ENCODE measurements at places on chromosomes 6 and 20.

- DNase-seq, result no peak
These were observed 32.0 kb upstream of the SPTLC3 start for GRCh38 chr20:12976720-12977309.

GRCh38 chr20:59576216-59576953 lies 28.0 kb upstream of the PHACTR3 start:
- DNase-seq, result no peak

GRCh38 chr6:15352220-15352619 lies 106.4 kb downstream of the JARID2 start:
- no peak for DNase-seq

GRCh38 chr6:163413345-163414116 lies 987 bp upstream of the QKI start:
- peak; percentile 94 for DNase-seq

DNA sequence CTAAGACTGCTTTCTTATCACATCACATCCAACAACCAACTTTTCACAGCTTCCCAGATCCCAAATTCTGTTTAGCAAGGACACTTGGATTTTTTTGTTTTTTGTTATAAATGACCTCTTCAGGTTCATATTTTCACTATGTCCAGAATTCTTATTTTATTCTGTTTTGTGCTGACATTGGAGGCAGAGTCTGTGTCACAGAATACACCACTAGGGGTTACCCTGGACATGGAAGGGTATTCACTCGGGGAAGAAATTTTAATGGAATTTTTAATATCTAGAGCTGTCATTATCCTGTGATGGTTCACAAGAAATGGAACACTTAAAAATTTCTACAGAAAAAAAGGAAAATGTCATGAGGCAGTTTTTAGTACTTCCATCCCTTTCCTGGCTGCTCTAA lies 12.0 kb upstream of the SLC2A12 start:
- no peak for DNase-seq

DNA sequence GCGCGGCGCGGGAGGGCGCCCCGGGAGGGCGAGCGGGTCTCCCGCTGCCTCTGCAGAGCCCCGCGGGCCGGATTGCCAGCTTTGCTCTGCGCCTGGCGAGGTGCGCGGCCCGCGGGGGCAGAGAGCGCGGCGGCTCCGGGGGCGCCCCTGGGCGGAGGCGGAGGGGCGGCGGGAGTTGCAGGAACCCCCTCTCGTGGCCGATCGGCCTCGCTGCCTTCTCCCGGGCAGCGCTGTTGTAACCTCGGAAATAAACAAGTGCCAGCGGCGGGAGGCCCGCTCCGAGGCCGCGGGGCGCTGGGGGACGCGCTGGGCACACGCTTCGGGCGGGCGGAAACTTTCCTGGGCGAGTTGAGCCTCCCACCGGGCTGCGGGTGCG lies 1.2 kb downstream of the CDH4 start:
- DNase-seq, result peak; percentile 37

- DNase-seq, result no peak
These were observed 16.1 kb upstream of the SPACA1 start for GRCh38 chr6:88031550-88031949.

- DNase-seq, result peak; percentile 38
These were observed 14.8 kb upstream of the NAA20 start for GRCh38 chr20:20002101-20002998.

GRCh38 chr6:29834564-29835436 lies 7.2 kb downstream of the HLA-G start:
- peak; percentile 6 for DNase-seq

- no peak for DNase-seq
These were observed 215.0 kb downstream of the TBC1D7 start for GRCh38 chr6:13113376-13113775.

GRCh38 chr6:15368186-15368585 lies 122.3 kb downstream of the JARID2 start:
- no peak for DNase-seq

GRCh38 chr6:135932651-135933050 lies 81.2 kb downstream of the PDE7B start:
- DNase-seq, result no peak

DNA sequence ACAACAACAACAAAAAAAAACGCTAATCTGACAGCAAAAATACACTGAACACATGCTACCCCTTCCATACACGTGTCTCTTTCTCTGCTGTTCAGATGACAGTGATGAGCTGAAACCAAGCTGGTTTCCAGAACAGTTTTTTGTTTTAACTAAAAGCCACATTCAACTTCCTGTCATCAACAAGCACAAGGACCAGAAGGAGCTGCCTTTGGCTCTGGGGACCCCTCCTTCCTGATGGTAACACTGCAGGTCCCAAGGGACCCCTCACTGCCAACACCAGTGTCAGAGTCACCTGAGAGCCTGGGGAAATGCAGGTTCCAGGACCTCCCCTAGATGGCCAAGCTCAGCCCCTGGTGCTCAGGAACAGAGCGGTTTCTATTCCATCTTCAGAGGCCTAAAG lies 6.0 kb downstream of the CST7 start:
- no peak for DNase-seq

- no peak for DNase-seq
These were observed 61.6 kb downstream of the PSMG4 start for GRCh38 chr6:3320238-3320811.

- no peak for DNase-seq
These were observed 59.3 kb downstream of the SHPRH start for GRCh38 chr6:145904868-145905267.

DNA sequence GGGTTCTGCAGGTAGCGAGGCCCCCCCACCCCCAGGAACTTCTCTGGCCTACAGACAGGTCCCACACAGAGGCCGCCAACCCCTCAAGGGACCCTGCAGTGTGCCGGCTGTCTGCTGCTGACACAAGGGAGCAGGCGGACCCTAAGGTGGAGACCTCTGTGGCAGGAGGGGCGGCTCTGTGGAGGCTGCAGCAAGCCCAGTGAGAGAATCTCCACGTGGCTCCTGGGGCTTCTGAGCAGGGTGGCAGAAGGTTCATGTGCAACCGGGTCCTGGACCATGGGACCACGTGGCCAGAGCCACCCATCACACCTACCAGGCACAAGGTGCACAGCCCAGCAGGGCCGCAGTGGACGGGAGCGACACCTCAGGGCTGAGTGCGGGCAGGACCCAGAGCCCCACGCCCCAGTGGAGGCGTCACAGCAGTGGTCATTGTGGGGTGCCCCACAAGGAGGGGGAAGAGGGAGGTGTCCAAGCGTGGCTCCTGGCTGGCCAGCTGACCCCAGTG lies 4.3 kb downstream of the ARFRP1 start:
- no peak for DNase-seq

DNA sequence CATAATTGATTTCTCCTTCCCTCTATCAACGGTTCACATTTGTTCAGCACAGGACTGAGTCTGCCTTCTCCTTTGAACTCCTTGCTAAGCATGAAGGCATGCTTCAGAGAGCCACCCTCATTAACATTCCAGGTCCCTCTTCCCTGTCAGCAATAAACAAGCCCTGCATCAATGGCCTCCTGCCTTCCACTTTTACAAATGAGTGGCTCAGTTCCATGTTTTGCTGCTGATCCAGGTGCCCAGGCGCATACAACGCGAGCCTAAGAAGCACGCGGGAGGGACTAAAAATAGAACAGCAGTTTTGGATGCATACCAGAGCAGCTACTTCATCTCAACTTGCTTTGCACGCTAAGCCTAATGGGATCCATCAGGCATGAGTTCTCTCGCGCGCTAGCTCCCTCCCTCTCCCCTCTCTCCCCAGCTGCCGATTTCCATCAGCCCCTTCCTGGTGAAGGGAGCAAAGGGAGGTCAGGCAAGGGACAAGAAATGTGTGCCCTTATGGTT lies 53.4 kb downstream of the TRAF3IP2 start:
- DNase-seq, result peak; percentile 98

- DNase-seq, result no peak
These were observed 10.5 kb downstream of the CAPN11 start for GRCh38 chr6:44169154-44169553.

- DNase-seq, result no peak
These were observed 88.6 kb downstream of the SCP2D1 start for GRCh38 chr20:18901980-18902737.

DNA sequence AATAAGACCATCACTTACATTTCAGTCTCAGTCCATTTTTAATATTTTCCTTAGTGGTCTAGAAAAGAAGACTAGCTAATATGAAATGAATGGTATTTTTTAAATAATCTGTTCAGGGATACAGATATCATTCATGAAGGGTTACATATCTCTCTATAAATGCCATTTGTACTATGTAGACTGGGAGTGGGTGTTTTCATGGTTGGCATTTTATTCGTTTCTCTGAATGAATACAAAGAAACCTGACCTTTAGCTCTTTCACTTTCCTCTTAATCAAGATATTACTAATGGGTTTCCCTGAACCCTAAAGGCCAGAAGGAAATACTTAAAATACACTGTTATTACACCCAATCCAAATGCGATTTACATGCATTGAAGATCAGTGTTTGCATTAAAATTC lies 788.9 kb downstream of the TBC1D32 start:
- no peak for DNase-seq

DNA sequence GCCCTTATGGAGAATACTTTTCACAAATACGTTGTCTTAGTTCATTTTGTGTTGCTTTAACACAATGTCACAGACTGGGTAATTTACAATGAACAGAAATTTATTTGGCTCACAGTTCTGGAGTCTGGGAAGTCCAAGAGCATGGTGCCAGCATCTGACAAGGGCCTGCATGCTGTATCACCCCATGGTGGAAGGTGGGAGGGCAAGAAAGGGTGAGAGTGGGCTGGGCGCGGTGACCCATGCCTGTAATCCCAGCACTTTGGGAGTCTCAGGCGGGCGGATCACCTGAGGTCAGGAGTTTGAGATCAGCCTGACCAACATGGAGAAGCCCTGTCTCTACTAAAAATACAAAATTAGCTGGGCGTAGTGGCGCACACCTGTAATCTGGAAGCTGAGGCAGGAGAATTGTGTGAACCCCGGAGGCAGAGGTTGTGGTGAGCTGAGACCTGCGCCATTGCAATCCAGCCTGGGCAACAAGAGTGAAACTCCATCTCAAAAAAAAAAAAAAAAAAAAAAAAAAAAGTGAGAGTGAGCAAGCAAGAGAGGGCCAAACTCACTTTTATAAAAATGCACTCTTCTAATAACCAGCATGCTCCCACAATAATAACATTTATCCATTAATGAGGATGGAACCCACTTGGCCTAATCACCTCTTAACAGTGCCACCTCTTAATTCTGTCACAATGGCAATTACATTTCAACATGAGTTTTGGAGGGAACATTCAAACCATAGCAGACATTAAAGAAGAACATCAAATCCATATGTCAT lies 36.1 kb downstream of the NCOA7 start:
- DNase-seq, result no peak

DNA sequence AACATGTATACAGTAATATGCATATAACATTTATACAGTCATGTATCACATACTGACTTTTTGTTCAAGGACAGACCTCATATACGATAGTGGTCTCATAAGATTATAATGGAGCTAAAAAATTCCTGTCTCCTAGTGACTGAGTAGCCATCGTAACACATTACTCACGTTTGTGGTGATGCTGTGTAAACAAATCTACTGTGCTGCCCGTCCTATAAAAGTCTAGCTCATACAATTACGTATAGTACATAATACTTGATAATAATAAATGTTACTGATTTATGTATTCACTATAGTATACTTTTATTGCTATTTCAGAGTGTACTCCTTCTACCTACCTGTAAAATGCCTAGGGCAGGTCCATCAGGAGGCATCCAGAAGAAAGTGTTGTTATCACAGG lies 17.4 kb downstream of the SERAC1 start:
- peak; percentile 48 for DNase-seq

- DNase-seq, result no peak
These were observed 118.4 kb upstream of the CST7 start for GRCh38 chr20:24830649-24831048.

DNA sequence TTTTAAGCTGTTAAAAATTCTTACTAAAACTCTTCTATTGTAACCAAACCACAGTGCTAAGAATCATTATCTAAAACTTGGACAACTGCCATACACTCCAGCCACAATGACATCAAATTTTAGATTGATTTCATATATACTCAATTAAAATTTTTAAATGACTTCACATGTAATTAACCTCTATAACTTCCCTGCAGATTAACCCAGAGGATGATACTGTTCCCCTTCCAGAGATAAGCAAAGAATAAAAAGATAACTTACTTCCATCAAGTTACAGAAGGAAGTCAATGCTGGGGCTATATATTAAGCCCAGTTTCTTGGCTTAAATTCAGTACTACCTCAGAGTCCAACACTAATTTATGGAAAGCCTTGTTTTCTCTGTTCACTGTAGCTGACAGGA lies 71.3 kb downstream of the ARHGAP18 start:
- DNase-seq, result no peak
